ENCODE measurements at places on chromosomes 1 and 21.
A peak's percentile ranks its signal among the peaks of the same experiment; 100 is the strongest.

DNA sequence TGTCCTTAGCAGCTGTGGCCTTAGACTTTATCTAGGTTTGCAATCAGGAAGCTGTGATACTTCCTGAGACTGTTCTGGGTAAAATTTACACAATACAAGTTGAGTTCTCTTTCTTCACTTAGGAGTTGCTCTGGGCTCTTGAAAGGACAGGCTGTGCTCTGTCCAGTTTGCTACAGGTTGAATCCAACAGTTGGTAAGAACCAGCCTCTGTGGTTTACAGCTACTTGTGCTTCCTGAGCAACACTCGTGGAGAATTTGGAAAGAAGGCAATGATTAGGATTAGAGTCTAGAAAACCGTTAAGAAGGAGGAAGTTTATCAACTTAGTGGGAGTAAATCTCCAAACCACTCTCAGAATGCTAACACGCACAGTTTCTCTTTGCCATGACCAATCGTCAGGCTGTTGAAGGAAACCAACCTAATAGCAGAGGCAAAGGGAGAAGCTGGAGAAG is 26.8 kb downstream of the GFI1 start:
- peak; percentile 79 for DNase-seq

DNA sequence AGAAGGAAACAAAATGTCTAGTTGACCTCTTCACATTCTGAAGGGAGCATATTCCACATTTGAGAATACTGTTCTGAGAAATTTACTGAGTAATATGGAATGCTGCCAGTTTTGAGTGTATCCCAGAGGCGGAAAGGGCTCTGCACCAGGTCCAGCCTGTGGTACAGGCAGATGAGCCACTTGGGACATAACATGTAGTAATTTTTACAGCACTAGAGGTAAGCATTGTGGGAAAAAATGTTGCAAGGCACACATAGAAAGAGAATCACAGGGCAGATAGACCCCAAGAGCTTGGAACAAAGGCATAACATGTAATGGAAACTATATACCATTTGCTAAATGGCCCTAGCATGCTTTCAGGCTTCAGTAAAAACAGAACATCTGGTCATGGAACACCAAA is 228.5 kb downstream of the USH2A start:
- no peak for DNase-seq

DNA sequence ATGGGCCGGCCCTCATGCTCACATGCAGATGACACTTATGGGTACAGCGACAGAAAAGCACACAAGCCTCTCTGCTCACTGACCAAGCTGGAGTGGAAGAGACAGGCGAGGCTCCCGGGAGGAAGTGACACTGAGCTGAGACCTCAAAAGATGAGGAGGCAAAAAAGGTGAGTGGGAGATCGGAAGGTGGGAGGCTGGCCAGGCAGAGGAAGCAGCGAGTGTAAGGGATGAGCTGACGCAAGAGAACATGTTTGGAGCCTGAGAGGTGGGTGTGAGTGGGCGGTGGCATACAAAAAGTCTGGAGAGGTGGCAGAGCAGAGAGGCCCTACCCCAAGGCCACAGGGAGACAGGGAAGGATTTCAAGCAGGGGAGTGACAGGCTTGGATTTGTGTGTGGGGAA is 18.2 kb upstream of the CDCP2 start:
- DNase-seq, result no peak

- no peak for DNase-seq
Measured at GRCh38 chr1:192475970-192476369, 99.6 kb upstream of the RGS1 start.

- DNase-seq, result no peak
Measured at GRCh38 chr1:7642781-7643529, 128.1 kb upstream of the VAMP3 start.

DNA sequence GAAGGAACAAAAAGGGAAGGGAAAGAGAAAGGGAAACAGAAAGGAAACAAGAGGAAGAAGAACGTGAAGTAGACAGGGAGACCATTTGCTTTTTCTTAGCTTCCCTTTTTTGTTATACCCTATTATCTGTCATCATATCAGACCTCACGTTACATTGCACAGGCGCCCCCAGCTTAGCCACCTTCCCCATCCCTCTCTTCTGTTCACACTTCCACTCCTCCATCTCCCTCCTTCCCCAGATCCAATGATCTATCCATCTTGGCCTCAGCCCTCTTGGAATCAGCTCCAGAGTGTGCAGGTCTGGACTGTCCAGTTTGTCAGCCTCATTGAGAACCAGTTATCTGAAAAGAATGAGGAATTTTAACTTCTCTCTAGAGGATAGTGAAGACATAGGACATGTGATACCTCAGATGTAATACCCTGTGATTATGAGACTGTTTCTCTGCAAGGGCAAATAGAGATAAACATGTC is 101.1 kb upstream of the ERRFI1 start:
- DNase-seq, result peak; percentile 21

GRCh38 chr1:93673163-93673829 is 8.3 kb downstream of the BCAR3 start:
- DNase-seq, result no peak

DNA sequence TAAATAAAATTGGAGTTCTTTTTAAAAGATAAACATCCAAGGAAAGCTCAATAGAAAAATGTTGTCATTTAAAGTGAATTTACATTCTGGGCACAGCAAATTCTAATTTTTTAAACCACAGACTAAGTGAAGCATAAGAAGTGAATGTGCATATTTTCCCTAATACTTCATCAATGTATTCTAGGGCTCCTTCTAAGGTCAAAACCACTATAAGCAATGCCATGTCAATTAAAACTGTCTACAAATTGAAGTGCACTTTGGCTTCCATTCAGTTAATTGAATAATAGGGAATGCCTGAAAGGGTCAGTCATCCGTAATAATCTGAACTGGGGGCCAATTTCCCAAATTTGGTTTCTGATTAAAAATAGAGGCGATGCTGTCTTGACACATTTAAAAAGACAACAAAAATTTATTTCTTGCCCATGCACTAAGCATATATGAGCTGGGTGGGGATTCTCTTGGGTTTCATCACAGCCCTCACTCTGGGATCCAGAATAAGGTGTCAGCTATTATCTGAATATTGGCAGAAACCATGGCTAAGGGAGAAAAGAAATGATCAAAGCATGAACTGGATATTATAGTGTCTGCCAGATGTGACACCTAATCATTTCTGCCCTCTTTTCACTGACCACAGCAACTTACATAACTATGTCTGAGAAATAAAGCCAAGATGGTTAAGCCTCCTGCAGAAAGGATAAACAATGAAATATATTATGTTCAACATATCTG is 660.6 kb upstream of the B3GALT2 start:
- no peak for DNase-seq

Measured in hematopoietic multipotent progenitor cell treated with erythropoietin and hydrocortisone succinate and interleukin-3 and kit ligand, for 6 days (in vitro differentiated cells).